ENCODE measurements at places on chromosomes 12 and 14.
A peak's percentile ranks its signal among the peaks of the same experiment; 100 is the strongest.

- DNase-seq: no peak
Observed at GRCh38 chr12:9634177-9634803, 26.6 kb upstream of the KLRB1 start.

DNA sequence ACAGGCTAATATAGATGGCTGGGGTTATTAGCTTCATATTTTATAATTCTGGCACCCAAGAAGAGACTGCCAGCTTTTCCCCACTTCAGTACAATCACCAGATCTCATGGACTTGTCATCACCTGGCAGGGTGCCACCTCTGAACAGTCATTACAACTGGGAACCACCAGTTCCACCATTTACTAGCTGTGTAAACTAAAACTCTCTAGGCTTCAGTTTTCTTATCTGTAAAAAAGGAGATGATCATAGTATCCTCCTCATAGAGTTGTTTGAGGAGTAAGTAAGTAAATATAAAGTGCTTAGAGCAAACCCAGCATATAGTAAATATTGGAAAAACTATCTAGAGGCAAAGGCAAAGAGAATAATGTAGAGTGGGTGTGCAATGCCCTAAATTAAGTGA is 19.3 kb downstream of the CPNE8 start:
- DNase-seq: no peak

DNA sequence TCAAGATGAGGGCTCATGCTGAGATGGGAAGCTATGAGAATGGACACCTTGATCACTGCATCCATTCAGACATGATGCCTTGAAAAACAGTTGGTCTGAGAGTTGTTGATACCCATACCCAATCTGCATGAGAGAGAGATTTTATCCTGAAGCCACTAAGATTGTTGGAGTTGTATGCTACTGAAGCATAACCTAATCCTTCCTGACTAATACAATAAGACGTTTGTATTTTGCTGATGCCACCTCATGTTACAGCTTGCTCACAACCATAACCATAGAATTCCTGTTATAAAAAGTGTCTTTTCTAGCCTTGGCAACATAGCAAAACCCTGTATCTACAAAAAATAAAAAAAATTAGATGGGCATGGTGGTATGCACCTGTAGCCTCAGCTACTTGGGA is 12.7 kb upstream of the SERPINA1 start:
- DNase-seq: no peak

DNA sequence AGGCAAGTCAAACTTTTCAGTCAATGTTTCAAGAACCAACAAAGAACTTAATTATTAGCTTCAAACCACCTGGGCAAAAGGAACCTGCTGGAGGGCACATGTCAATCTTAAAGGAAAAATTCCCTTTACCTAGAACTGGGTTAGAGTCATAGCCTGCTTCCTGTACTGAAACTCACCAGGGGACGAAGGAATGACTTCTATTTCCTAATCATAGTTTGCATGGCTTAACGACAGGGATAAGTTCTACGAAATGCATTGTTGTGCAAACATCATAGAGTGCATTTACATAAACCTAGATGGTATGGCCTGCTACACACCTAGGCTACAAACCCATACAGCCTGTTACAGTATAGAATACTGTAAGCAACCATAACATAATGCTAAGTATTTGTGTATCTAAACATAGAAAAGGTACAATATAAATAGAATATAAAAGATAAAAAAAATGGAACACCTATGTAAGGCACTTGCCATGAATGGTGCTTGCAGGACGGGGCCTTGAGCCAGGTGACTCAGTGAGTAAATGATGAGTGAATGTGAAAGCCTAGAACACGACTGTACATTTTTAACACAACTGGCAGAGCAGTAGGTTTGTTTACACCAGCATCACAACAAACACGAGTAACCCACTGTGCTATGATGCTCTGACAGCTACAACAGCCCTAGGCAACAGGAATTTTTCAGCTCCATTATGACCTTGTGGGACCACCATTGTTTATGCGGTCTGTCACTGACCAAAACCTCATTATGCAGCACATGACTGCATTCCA is 234.9 kb upstream of the CAND1 start:
- no peak for DNase-seq

DNA sequence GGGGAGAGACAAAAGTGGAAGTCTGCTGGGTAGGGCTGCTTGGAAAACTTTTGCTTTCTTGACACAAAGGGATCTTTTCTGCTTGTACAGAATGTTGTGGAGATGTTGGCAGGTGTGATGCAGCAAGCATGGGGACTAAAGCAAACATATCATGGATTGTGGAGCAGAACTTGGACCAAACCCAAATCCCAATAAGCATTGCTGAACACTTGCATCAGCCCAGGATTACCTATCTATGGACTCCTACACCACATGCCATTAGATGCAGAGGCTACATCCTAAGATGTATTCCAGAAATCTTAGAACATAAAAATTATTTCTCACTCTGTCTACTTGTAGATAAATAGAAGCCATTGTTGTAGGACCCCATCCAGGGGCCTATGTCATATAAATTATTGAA is 44.7 kb upstream of the RERG start:
- DNase-seq: no peak

DNA sequence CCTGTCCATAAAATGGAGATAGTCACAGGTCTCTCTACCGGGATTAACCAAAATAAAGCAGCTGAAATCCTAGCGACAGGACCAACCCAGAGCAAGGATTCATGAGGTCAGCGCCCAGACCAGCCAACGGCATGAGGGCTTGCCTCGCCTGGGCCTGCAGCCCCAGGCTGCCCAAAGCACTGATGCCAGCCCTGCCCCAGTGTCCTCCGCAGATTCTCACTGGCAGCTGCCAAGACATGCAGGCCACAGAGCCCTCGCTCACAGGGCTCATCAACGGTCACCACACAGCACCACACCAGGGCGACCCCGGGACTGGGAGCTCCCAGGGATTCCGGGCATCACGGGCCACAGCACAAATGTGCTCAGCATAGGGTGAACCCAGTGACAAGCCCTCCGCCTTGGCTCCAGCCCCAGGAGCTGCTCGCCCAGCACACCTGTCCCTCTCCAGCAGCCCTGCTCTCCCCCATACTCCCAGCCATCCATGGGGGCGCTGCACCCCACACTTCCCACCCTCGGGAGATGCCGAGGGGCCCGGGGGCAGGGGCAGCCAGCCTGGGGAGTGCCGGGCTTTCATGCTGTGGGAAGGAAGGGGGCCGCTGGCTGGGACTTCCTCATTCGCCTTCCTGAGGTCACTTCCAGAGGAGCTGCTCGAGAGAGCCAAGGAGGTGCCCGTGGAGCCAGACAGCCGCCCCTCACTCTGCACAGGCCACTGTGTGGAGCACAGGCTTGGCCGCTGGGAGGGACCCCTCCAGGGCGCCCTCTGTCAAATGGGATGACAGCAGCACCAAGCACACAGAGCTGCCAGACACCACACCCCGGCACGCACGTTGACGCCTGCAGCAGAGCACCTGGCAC is 14.1 kb downstream of the RAB35 start:
- DNase-seq: no peak

DNA sequence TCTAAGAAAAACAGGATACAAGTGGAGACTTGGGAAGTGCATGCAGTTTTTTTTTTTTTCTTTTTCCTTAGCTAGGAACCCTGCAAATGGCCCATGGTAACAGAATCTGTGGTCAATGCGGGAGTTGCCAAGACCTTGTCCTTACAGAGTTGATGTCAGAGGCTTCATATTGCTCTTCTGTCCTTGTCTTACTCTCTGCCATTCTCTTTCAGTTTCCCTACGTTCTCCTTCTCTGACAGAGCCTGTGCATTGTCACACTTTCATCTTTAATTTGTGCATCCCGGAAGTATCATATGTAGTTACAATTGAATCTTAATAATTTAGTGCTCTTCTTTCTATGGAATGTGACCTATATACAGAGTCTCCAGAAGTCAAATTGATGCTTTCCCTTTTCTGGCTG is 986.9 kb downstream of the TMEM121 start:
- DNase-seq: no peak

GRCh38 chr12:14825256-14825655 is 11.3 kb upstream of the SMCO3 start:
- no peak for DNase-seq

GRCh38 chr12:120368789-120369602 is at the start of gene MSI1:
Gene MSI1, minus strand, starts transcription at chr12:120369164. Its CDS starts 73 bp downstream, at chr12:120369091.
- DNase-seq: peak; percentile 13

- no peak for DNase-seq
Observed at GRCh38 chr12:127355061-127355841, 911.7 kb upstream of the TMEM132C start.

DNA sequence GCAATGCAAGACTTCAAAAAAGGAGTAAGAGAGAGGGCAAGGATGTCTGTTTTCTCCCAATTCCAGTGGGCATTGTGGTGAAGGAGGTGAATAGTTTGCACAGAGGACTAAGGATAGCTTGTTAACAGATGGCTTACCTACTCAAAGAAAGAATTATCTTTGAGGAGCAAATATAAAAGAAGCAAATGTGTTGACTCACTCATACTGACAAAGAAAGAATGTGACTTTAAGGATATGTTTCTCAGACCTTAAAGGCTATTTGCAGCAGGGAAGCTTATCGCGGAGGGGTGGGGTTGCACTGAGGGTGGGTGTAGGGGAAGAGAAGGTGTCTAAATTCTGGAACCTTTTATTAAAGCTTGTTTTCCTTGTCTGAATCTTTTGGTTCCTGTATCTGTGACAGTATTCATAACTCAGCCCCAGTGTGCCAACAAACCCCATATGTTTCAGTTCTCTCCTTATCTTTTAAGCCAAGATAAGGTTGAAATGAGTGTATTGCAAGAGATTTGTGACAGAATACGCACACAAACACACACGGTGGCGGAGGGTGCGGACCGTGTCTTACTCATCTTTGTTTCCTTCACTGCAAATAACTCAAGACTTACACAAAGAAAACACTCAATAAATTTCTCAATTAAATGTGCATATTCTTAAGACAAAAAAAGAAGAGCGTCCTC is 146.4 kb upstream of the ARID2 start:
- DNase-seq: no peak

DNA sequence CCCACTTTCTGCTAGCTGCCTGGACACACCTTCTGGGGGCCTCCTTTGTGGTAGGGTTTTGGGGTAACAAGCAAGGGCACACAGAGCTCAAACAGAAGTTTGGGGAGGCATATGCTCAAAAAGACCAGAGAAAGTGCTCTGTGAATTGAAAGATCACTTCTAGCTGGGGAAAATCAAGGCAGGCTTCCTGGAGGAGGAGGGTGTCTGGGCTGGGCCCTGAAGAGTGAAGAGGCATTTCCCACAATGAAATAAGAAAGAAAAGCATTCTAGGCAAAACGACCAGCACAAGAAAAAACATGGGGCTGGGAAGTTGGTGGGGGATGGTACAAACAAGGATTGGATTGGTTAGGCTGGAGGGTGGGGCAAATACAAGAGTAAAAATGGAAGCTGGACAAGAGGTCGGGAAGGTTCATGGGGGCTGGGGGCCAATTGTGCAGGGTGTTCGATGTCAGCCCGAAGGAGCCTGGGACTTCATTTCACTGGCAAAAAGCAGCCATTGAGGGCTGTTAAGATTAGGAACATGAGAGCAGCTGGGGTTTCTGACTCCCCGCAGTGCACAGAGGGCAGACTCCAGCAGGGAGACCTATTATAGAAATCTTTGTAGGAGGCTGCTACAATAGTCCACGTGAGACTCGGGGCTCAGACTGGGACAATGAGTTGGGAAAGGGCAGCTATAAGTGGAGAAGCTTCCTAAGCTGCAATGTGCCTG is 51.5 kb upstream of the CMKLR1 start:
- DNase-seq: peak; percentile 22

DNA sequence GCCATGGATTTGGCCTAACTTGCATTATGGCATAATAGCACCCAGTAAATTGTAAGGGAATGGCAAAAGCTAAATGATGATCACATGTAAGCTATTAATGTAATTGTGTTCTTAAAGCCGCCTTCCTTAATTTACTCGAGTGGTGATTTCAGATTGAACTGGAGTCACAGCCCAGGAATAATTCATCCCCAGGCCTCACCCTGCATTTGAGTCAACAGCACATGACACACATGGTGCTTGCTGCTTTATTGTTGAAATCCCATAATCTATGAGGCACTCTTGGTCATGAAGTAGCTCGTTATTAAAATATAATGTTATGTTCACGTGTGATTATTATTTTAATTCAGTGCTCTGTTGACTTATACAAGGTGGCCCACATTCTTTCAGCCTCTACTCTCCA is 547.5 kb downstream of the VRK1 start:
- no peak for DNase-seq

GRCh38 chr14:71452987-71453386 is 479.2 kb upstream of the RGS6 start:
- DNase-seq: no peak
